ENCODE measurements at places on chromosomes 12 and 14.

- no peak for DNase-seq
Observed at GRCh38 chr12:33555128-33555527, 115.5 kb upstream of the SYT10 start.

DNA sequence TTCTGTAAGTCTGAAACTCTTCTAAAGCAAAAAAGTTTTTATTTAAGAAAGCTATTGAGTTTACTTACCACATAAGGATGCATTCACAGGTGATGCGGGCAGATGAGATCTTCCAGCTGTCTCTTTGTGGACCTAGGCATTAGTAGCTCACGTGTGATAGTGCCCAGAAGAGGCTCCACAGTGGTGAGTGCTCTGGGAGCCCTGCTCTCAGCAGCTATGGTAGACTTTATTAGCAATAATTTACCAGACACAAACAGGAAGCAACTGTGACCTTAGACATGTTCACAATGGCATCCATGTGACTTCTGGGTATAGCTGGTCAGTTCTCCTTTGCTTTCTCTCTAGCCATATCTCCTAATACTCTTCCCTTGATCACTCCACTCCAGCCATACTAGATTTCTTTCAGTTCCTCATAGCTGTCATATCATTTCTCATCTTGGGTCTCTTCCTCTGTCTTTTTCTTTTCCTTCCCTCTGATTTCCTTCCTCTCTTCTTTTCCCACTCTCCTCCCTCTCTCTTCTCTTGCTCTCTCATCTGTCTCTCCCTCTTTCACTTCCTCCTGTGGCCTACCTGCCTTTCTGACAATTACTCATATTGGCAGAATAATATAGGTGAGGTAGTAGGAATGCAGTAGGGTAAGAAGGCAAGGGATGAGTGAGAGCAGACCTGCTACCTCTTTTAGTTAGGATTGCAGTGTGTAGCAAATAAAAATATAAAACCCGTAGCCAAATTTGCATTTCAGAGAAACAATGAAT, 75.2 kb upstream of the SCAF11 start:
- DNase-seq, result no peak

DNA sequence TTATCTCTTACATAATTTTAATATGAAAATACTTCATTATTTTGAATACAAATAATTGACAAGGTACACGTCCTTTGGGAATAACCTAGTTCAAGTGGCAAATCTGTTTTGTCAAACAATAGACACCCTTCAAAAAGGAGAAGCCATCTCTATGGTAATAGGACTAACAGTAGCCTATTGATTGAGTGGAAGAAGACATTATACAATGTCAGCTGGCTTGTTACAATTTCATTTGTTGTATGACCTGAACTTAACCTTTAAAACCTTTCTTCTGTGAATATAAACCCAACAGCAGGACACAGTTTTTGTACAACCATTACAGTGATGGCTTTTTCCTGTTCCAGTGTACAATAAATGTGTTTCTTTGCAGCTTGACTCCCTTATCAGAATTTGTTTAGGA, 8.1 kb downstream of the TMEM260 start:
- no peak for DNase-seq

GRCh38 chr12:52007982-52008510, 1.3 kb downstream of the TAMALIN start:
- DNase-seq, result no peak

Data from head of caudate nucleus (tissue), 42 donors.